Naive B cell (primary cell): ENCODE measurements at places on chromosomes 1 and 21.

- no peak for DNase-seq
These were observed 7.3 kb downstream of the NID1 start for GRCh38 chr1:236057546-236057945.

GRCh38 chr1:45880930-45881329, 77.5 kb downstream of the MAST2 start:
- no peak for DNase-seq

- DNase-seq: no peak
These were observed 106.9 kb downstream of the ASH1L start for GRCh38 chr1:155455588-155456195.

- DNase-seq: no peak
These were observed 4.6 kb upstream of the SRSF4 start for GRCh38 chr1:29186252-29186651.

DNA sequence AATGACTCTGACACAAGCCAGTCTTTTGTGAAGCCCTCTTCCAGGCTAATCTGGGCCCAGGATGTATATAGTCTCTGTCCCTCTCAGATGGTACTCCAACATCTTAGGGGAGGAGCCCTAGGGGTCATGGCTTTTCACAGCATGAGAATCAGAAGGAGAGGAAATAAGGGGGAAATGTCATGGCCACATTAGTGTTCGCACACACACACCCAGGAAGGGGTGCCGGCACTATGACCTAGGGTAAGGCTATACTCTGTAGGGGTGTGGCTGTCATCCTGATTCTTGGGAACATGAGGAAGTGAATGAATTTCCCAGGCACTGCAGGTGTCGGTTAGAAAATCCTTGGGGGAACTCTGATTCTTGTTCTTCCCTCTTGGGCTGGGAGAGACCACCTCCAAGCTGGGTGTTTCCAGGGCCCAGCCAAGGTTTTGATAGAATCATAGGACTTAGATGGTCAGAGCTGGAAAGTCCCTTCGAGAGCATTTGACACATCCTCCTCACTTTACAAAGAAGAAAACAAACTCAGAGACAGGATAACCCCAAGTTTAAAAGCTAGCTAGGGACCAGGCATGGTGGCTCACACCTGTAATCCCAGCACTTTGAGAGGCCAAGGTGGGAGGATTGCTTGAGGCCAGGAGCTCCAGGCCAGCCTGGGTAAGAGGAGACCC, 22.0 kb downstream of the GFI1 start:
- DNase-seq: no peak
